ENCODE measurements at places on chromosomes 2 and 18. TPM values are rescaled to one million over a fixed set of nuclear protein-coding genes. Genes with fewer than 3 reads are reported as not detected.

The CFC1 gene
- not detected for total RNA-seq

The MPV17 gene
- total RNA-seq, result 80.2 TPM

DNA sequence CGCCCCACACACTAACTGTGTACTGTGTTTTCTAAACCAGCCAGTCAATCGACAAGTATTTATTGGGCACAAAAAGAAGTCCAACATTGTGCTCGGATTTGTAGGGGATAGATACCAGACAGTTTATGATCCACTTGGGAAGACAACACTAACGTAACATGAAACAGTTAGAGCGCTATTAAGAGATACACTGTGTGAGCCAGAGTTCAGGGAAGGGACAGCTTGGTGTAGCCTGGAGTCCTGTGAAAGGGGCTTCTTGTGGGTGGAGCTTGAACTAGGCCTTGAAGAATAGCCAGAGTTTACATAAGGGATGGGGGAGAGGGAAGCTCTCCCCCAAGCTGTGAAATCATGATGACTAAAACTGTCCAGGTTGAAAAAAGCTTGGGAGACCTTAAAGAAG lies 176.4 kb upstream of the TCF4 start:
- no peak overlapping the region for H3K27ac ChIP-seq
- no peaks in the 10 kb centered on the region for H3K27me3 ChIP-seq
- no peaks in the 10 kb centered on the region for H3K36me3 ChIP-seq
- no peak overlapping the region for H3K4me3 ChIP-seq
- no peaks in the 10 kb centered on the region for H3K4me1 ChIP-seq
- no peak for DNase-seq

- peaks cover 3% of the 10 kb centered on the region for H3K4me1 ChIP-seq
- no peak overlapping the region for H3K27ac ChIP-seq
- peaks cover 3% of the 10 kb centered on the region for H3K36me3 ChIP-seq
Measured at GRCh38 chr2:47509821-47510385, 106.9 kb downstream of the MSH2 start.

GRCh38 chr2:204732019-204732418 lies 186.7 kb downstream of the PARD3B start:
- H3K27me3 ChIP-seq, result no peaks in the 10 kb centered on the region
- no peaks in the 10 kb centered on the region for H3K36me3 ChIP-seq
- no peak overlapping the region for H3K27ac ChIP-seq
- no peak for DNase-seq

The RNF152 gene
- total RNA-seq, result 0.10 TPM

The C2orf80 gene
- total RNA-seq, result not detected

DNA sequence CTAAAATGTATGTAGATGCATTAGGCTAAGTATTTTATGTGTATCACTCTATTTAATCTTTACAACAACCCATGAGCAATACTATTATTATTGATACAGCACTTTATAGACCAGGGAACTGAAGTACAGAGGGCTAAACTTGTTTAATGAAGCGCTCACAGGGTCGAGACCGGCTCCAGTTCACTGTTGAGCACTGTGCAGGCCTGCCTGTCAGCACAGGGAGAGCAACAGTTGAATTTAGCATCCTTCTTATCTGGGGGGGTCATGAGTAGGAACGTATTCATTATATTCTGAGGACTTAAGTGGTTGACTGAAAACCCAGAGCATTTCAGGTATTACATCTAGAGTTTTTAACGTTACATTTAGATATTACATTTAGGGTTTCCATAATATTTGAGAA lies 120.1 kb downstream of the PLCL1 start:
- H3K27me3 ChIP-seq, result no peaks in the 10 kb centered on the region
- H3K4me1 ChIP-seq, result peaks cover 48% of the 10 kb centered on the region
- no peak overlapping the region for H3K27ac ChIP-seq
- no peak for DNase-seq
- peaks cover 1% of the 10 kb centered on the region for H3K36me3 ChIP-seq

DNA sequence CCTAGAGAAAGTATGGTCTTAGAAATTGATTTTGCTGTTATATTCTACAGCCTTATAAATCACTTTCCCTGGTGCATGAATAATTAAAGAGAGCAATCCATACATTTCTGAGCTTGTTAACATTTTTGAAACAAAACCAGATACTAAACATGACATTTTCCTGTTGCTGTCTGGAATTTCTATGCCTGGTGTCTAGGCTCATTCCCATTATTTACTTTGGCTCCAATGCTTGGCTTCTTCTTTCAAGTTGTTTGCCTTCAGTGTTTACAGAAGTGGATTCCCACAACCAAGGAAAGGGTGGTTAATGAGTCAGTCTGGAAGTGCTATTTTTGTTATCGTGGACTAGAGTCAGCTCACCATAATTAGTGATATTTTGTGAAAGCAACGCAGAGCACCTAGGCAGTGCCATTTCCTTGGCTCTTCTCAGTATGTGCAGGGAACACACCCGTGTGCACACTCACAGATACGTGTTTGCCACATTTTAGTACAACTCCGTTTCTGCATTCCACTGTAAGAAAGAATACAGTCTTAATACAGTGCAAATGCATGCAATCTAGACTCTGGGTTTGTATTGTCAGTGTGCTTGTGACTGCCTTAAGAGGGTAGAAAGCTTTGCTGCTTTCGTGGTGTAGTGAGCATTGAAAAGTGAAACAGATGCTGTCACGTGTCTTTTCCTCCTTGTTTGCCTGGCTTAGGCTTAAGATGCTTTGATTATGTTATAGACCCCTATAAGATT lies 185.0 kb upstream of the RASGRP3 start:
- H3K27me3 ChIP-seq, result peaks cover 2% of the 10 kb centered on the region
- H3K27ac ChIP-seq, result no peak overlapping the region
- no peak overlapping the region for H3K4me3 ChIP-seq
- no peaks in the 10 kb centered on the region for H3K4me1 ChIP-seq

DNA sequence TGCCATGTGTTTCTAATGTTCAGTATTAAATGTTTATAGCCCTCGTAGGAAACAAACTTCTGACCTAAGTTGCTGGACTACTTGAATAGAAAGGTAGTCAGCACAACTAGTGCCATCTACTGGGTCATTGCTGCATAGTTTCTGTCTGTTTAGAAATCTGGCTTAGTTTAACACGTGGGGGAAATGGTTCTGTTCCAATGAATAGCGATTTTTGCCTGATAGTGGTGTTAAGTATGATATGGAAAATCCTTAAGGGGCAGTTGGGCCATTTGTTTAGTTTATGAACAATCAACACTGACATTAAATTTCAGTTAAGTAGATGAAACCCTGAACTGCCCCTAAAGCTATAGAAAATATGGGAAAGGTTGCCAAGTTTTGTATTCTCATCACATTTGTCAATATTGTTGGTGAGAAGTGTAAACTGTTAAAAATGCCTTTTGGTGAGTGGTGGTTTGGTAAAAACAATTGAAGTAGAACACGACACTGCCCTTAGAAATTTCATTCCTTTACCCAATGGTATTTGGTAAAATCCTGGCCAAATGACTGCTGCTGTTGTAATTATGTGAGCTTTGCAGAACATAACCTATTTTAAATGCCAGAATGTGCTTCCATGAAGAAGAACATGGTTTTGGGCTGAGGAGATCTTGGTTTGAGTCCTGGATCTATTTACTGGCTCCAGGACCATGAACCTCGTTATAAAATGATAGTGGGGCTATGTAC lies 13.2 kb downstream of the NABP1 start:
- no peak overlapping the region for H3K4me3 ChIP-seq
- peaks cover 37% of the 10 kb centered on the region for H3K36me3 ChIP-seq
- no peaks in the 10 kb centered on the region for H3K27me3 ChIP-seq

DNA sequence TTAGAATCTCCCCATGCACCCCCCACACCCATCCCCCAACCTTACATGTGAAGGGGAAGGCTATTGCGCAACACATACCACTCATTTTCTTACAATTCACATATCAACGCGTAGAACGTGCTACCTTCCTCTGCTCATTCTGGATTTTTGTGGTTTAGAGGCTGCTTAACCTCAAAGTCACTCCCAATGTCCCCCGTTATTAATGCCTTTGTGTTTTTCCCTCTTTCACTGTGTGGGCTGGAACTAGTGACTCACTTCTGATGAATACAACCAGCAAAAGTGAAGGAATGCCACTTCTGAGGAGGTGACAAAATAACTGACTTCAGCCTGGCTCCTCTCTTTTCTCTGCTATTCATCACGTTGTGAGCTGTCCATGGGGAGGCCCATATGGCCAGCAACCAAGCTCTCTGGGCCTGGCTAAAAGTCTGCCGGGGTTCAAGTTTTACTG lies 342.5 kb upstream of the NXPH2 start:
- no peak overlapping the region for H3K27ac ChIP-seq
- no peak for DNase-seq
- no peaks in the 10 kb centered on the region for H3K36me3 ChIP-seq
- no peak overlapping the region for H3K4me3 ChIP-seq
- no peaks in the 10 kb centered on the region for H3K27me3 ChIP-seq

DNA sequence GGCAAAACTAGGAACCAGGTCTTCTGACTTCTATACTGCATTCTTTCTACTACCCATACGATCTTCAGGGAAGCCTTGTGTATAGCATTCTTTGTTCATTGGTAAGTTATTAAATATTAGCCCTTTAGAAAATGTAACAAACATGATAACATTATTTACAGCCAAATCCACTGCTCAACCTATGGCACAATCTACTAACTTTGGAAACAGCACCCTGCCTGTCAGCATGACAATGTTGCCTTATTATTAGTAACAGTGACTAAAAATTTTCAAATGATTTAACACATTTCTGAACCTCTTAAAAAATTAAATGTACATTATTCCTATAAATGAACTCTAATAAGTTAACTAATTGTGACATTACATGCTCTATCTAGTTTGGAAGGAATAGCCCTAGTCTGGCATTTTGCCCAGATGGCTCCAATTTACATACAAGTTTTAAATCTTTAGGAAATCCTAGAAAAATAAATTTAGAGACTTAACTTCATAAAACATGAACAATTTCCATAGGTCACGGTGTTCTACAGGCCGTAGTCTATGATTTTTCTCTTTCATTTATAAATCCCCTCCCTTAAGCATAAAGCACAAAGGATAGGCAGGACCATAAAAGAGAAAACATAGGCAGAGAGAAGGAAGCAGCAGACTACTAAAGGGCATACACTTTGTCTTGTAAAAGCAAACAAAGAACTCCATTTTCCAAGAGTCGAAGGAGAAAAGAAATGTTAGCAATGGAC lies 33.7 kb downstream of the YES1 start:
- no peaks in the 10 kb centered on the region for H3K27me3 ChIP-seq
- peaks cover 4% of the 10 kb centered on the region for H3K36me3 ChIP-seq
- peaks cover 16% of the 10 kb centered on the region for H3K4me1 ChIP-seq
- no peak overlapping the region for H3K27ac ChIP-seq
- no peak overlapping the region for H3K4me3 ChIP-seq
- no peak for DNase-seq

DNA sequence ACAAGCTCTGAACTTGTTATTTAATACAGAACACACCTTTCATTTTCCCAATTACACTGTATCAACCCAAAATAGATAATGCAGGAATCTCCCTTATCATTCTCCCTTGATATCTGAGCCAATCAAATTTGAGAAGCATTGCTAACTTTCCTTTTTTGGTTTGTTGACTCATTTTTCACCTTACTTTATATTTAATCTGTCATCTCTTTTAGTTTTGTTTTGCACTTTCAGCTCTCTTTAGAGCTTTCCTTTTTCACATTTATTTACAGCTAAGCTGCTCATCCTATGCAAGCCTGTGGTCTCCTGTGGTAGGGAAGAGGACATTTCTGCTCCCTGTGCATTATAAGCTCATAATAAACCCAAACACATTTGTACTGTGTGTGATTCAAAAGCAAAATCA lies 50.1 kb downstream of the ITGAV start:
- H3K4me1 ChIP-seq, result peaks cover 24% of the 10 kb centered on the region
- H3K27ac ChIP-seq, result peak overlapping the region; percentile 11
- peak; percentile 16 for DNase-seq
- no peaks in the 10 kb centered on the region for H3K27me3 ChIP-seq
- H3K36me3 ChIP-seq, result peaks cover 3% of the 10 kb centered on the region

DNA sequence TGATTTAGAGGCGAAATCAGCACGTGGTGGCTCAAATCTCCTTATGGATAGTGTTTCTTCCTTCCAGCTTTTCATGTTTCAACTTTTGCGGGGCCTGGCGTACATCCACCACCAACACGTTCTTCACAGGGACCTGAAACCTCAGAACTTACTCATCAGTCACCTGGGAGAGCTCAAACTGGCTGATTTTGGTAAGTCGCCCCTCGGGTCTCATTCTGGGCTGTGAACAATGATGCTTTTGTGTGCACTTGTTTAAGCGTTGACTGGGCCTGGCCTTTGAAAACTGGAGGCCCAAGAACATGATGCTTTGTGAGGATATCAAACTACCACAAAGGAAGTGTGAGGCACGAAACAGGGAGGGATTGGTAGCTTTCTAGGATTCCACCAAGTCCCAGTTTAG lies 27.4 kb downstream of the CDK15 start:
- no peak overlapping the region for H3K27ac ChIP-seq
- no peaks in the 10 kb centered on the region for H3K4me1 ChIP-seq
- no peaks in the 10 kb centered on the region for H3K27me3 ChIP-seq
- no peak overlapping the region for H3K4me3 ChIP-seq
- no peak for DNase-seq

The MRPS5 gene
- total RNA-seq, result 90.4 TPM

All from activated naive CD4-positive, alpha-beta T cell treated with anti-CD3 and anti-CD28 coated beads for 36 hours (primary cell).